HT-29 (cell line): ENCODE measurements at places on chromosomes 2 and 18.

DNA sequence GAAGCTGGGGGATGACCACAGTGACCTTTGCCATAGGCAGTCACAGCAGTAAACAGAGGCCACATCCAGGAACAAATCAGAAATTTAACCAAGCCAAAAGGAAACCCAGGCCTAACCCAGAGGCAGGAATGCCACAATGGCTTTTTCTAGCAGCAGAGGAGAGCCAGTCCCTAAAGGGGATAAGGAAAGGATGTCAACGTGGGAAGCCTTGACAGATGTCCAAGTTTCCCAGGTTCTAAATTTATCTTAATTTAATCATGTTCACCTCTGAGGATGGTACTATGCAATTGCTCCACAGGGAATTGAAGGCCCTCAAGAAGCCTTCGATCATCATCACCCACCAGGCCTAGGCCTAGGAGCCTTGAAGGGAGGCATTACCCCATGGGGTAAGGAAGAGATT, 374.7 kb downstream of the TNS1 start:
- DNase-seq: no peak

DNA sequence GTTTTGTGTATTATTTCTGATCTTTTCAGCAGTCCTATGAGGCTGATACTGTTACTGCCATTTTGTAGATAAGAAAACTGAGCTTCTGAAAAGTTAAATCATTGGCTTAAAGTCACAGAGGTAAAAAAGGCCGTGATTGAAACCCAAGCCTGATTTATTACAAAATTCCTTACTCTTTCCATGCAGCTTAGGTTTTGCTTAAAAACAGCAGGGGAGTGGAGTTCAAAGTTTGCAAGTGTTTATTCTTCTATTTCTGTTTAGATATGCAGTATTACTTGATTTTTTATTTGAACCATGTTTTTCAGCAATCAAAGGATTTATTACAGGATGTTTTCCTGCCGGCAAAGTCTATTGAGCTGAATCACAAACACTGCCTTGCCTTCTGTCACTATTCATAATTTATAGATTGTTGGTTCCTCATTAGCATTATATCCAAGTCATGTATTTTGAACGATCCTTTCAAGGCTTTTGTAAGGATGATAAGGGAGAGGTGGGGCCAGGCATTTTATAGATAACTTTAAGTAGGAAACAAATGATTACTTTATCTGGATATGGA, 31.9 kb upstream of the MSTN start:
- no peak for DNase-seq

DNA sequence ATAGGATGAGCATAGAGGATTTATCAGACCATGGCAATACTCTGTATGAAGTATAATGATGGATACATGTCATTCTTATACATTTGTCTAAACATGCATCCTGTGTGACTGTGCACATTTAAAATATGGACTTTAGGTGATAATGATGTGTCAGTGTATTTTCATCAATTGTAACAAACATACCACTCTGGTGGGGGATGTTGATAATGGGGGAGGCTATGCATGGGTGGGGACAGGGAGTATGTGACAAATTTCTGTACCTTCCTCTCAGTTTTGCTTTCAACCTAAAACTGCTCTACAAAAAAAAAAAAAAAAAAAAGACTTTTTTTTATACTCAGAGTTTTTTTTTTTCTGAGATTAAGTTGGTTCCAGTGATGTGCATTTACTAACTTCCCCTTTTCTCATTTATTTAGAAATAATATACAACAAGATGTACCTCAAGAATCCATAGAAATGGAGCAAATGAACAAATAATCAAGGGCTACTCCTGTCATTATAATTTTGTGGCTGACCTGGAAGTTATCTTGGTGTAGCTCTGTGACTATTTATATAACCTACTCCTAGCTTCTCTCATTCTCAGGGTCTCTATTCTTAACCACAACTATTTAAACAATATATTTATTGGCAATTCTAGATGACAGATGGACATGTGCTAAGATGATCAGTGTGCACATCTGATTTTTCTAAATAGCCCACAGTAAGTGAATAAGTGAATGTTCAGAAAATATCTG, 108.9 kb upstream of the ITGA4 start:
- no peak for DNase-seq

- DNase-seq: no peak
Observed at GRCh38 chr18:79406708-79407107, 11.0 kb downstream of the NFATC1 start.

GRCh38 chr2:216804357-216805350, 55.2 kb downstream of the TNP1 start:
- no peak for DNase-seq

DNA sequence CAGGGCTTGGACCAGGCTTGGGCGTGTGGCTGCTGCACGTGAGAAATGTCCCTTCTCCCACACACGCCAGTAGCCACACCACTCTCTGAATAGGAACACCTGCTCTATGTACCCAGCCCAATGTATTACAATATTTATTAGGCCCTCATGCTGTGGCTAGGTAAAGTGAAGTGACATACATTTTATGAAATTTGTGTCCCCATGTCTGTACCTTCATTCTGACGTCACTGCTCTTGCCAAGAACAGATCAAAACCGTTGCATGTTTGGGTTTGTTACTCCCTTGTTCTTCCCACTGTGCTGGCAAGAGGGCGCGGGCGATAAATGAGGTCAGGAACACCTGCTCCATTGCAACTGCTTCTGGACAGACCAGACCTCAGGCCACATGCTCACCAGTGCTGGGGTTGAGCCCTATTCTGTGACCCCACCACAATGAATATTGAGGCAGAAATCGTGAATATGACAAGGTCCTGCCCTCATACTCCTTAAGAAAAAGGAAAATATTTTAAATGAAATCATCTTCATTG, 436.4 kb upstream of the SALL3 start:
- no peak for DNase-seq

- DNase-seq: no peak
Observed at GRCh38 chr2:30620102-30620501, 173.1 kb downstream of the LCLAT1 start.

DNA sequence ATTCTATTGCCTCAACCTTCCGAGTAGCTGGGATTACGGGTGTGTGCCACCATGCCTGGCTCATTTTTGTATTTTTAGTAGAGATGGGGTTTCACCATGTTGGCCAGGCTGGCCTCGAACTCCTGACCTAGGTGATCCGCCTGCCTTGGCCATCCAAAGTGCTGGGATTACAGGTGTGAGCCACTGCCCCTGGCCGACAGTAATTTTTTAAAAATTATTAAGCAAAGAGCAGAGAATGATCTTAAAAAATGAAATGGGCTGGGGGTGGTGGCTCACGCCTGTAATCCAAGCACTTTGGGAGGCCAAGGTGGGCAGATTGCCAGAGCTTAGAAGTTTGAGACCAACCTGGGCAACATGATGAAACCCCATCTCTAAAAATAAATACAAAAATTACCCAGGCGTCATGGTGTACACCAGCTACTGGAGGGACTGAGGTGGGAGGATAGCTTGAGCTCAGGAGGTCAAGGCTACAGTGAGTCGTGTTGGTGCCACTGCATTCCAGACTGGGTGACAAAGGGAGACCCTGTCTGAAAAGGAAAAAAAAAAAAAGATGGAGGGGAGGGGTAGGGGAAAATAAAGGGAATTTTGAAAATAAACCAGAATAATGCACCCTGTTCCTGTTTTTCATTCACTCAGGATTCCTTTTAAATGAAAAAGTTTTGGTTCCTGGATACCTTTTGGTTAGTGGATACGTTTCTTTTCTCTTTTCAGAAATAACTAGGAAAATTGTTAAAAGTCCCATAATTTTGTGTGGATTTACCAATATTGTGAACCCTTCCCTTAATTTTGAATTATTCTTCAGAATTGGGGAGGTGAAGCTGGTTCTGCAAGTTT, 33.9 kb downstream of the MAP4K4 start:
- DNase-seq: no peak

DNA sequence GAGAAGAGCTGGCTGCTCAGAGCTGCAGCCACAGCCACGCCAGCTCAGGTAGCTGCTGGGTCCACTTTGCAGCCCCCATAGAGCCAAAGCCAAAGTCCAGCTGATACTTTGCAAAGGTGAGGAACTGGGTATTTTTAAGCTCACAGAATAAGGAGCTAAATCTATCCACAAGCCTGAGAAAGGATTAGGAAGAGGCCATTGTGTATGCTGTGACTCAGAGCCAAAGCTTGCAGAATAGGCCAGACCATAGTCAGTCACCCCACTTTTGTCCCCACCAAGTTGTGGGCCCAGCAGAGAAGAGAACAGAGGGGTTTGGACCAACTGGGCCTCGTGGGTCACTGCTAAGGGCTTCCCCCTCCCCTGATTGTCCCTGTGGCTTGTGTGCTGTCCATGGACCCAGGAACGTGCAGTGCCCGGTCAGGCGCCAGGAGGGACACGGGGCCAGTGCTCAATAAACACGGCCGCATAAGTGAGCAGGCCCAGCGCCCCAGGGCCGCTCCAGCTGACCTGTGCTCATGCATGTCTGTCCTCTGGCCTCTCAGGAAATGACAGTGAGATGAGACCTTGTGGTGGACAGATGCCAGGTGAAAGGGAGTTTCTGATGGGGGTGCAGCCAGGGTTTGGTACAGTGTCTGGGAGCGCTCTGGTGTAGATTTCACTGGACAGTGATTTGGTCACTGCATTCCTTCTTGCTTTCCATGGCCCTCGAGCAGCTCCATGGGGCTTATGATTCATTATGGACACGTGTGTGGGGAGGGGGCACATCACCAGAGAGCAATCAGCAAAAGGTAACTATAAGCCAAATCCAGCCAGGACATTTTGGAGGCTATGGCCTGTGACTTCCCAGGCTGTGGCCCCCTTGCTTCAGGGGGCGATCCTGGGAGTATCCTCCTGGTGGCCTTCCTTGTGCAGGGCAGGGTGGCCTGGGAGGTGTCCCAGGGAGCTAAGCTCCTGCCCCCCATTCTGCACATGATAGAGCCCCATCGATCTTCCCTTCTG, 31.3 kb downstream of the MAL start:
- DNase-seq: no peak

DNA sequence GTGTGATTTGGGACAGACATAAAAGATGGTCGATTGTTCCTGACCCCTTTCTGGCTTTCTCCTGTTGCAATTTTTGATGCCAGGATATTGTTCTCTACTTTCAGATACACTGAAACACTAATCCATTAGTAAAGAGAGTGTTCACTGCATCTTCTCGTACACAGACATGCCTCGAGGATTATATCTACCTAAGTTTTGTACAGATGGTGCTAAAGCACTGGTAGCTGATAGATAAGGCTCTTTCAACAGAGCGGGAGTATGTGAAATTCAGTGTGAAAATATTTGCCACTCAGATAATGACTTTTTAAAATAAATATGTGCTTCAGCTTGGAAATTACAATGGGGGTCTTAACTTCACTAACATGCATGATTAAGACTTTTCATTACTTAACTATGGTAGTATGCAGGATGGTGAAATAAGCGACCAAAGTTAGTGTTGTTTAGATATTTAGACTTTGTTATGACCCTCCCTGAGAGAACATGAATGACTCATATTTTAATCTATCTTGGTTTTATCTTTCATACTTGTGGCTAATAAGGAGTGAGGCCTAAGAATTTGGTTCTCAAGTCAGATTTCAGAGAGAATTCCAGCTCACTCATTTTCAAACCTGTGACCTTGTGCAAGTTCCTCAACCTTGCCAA, 474.9 kb downstream of the NRXN1 start:
- DNase-seq: no peak

- DNase-seq: no peak
Observed at GRCh38 chr2:20023688-20024087, 11.2 kb upstream of the MATN3 start.

- DNase-seq: no peak
Observed at GRCh38 chr2:134482131-134482723, 228.4 kb downstream of the MGAT5 start.

DNA sequence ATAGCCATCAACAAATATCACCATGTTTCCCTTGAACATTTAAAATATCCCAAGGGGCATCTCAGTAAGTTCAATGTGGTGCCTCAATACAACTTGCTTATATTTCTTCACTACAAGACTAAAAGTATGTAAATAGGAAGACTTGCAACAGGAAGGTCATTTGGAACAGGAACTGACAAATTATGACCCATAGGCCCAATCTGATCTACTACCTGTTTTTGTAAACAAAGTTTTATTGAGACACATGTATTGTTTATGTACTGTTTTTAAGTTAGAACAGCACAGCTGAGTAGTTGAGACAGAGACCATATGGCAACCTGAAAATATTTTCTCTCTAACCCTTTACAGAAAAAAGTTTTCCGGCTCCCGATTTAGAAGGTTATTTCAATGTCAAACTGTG, 154.8 kb upstream of the TFPI start:
- no peak for DNase-seq

DNA sequence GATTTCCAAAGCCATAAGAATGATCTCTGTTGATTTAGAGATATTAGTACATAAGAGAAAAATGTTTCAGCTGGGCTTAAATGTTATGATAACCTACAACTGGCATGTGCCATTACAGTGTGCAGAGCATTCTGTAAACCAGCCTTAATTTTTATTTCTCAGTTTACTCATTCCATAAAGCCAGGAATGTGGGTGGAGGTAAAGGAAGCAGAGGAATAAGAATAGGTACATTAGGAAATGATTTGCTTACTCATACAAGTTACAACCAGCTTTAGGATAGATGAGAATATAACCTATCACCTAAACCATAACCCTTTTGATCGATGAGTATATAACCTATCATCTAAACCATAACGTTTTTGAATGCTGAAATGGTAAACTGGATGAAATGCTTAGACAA, 1394.7 kb upstream of the ACVR2A start:
- peak; percentile 18 for DNase-seq

DNA sequence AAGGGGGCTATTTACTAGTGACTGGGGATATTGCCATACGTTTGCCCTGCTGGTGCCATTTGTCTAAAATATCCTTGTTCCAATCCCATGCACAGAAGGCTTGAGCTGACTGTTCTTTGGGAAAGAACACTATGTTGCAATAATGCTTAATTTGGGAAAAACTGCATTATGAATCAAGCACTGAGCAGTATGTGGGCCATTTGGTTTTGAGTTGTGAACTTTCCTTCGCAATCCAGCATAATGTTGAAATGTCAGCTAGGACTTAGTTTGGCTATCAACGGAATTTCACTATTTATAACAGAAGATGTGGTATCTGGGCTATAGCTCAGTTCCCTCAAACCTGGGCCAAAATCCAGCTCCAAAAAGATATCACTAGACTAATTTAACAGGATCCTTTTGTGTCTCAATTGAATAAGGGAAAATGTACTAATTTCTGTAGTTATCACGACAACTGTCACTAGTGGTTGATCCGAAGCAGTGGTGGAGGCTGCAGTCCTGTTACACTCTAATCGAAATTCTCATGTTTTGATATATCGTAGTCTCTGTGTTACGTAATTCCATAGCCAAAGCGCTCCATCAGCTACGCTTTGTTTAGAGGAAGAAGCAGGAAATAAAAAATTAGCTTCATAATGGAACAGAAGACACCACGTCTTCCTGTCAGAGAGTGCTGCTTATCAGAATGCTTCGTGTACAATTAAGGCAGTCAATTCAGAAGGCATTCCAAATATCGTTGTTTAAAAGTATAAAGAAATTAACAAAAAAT, 686.8 kb upstream of the SALL3 start:
- no peak for DNase-seq

- DNase-seq: no peak
Observed at GRCh38 chr2:76330865-76331264, 620.1 kb upstream of the GCFC2 start.

DNA sequence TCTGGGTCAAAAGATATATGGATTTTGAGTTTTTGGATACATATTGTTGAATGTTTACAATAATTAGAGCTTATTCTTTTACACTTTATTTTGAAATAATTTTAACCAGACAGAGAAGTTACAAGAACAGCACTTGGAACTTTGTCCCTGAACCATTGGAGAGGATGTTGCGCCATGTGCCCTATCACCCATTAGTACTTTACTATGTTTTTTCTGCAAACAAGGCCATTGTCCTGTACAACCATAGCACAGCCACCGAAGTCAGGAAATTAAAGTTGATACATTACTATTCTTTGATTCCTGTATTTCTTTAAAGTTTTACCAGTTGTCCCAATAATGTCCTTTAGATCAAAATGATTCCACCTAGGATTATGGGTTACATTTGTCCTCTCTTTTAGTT, 188.8 kb downstream of the ACKR3 start:
- no peak for DNase-seq
